ENCODE measurements at places on chromosomes 11 and 22. TPM values are rescaled to one million over a fixed set of nuclear protein-coding genes. Genes with fewer than 3 reads are reported as not detected.

- peak; percentile 78 for DNase-seq
- no peak overlapping the region for H3K27ac ChIP-seq
Measured at GRCh38 chr22:22195265-22196017, 49.1 kb upstream of the VPREB1 start.

- H3K4me3 ChIP-seq: no peak overlapping the region
- no peak overlapping the region for H3K27ac ChIP-seq
- no peak for DNase-seq
- H3K27me3 ChIP-seq: peaks cover 26% of the 10 kb centered on the region
- H3K36me3 ChIP-seq: no peaks in the 10 kb centered on the region
Measured at GRCh38 chr22:22851969-22852368, 35.6 kb upstream of the IGLL5 start.

DNA sequence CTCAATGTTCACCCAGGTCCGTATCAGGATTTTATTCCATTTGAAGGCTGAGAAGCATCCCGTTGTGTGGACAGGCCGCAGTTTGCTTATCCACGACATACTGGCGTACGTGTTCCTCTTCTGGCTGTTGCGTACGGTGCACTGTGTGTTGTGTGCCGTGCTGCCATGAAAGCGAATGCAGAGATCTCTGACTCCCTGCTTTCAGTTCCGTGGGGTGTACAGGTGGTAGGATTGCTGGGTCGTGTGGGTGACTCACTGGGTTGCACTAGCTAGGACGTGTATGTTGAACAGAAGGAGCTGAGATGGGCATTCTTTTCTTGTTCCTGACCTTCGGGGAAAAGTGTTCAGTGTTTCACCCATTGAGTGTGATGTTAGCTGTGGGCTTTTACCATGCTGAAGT lies 10.3 kb downstream of the SELENOO start:
- peaks cover 7% of the 10 kb centered on the region for H3K4me1 ChIP-seq
- peaks cover 15% of the 10 kb centered on the region for H3K36me3 ChIP-seq
- H3K27me3 ChIP-seq: no peaks in the 10 kb centered on the region
- DNase-seq: no peak

GRCh38 chr22:24416095-24416494 lies 11.3 kb upstream of the ADORA2A start:
- H3K4me1 ChIP-seq: no peaks in the 10 kb centered on the region
- H3K27me3 ChIP-seq: no peaks in the 10 kb centered on the region
- no peak overlapping the region for H3K4me3 ChIP-seq
- H3K27ac ChIP-seq: no peak overlapping the region
- DNase-seq: no peak

DNA sequence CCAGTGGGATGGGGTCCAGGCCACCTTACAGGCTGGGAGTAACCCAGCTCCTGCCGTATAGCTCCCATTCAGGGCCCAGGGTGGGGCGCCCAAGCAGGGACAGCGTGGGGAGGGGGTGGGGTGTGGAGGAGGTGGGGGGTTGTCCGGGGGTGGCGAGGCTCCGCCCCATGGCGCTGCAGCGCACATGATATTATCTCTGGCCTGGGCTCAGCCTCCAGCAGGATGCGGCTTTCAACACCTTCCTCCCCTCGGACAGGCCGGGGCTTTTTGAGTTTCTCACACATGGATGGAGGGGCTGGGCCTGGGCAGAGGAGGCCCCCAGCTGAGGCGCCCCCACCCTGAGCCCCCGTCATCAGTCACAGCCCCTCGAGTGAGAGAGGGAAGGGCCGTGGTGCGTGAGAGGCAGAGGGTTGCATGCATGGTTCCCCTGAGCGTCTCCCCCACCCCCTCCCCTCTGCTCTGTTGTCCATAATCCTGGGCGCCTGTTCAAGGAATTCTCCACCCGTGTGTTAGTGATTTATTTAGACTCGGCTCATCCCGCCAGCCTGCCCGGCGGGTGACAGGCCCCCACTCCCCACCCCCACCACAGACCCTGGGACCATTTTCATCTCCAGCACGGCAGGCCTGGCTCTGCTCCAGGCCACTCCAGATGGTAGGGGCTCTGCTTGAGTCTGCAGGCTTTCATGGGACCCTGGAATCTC lies 44.9 kb downstream of the WNT11 start:
- H3K27me3 ChIP-seq: no peaks in the 10 kb centered on the region
- no peaks in the 10 kb centered on the region for H3K36me3 ChIP-seq
- H3K4me1 ChIP-seq: peaks cover 2% of the 10 kb centered on the region
- no peak overlapping the region for H3K27ac ChIP-seq

DNA sequence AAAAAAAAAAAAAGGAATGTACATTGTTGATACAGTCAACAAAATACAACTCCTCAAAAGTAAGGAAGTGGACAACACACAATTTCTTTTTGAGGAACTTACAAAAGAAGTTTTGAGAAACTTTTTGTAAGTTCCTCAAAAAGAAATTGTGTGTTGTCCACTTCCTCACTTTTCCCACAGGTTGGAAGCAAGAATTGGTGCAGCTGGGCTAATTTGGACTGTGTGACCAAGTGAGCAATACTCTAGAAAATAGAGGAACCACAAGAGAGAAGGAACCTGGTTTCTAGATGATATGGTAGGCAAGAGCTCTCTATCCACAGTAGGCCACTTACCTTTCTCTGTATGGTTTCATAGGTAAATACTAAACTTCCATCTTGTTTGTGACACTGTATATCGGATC lies 1053.8 kb downstream of the LRRC4C start:
- H3K4me1 ChIP-seq: no peaks in the 10 kb centered on the region
- H3K4me3 ChIP-seq: no peak overlapping the region
- no peak overlapping the region for H3K27ac ChIP-seq
- DNase-seq: no peak
- H3K27me3 ChIP-seq: no peaks in the 10 kb centered on the region
- no peaks in the 10 kb centered on the region for H3K36me3 ChIP-seq

GRCh38 chr22:44274918-44275630 lies 37.7 kb downstream of the SHISAL1 start:
- no peak overlapping the region for H3K27ac ChIP-seq
- H3K36me3 ChIP-seq: no peaks in the 10 kb centered on the region
- peaks cover 20% of the 10 kb centered on the region for H3K27me3 ChIP-seq
- peaks cover 4% of the 10 kb centered on the region for H3K4me1 ChIP-seq
- no peak for DNase-seq

DNA sequence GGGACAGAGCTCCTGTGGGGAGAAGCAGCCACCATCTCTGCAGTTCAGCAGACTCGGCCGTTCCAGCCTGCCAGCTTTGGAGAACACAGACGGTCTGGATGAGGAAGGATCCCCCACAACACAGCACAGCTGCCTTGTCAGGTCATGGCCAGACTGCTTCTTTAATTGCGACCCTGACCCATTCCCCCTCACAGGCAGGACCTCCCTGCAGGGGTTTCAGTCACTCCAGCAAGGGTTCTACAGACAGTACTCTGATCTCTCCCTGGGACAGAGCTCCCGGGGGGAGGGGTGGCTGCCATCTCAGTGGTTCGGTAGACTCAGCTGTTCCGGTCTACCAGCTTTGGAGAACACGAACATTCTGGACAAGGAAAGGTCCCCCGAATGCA lies 173.5 kb downstream of the TTC28 start:
- no peak overlapping the region for H3K27ac ChIP-seq
- H3K4me1 ChIP-seq: no peaks in the 10 kb centered on the region
- H3K4me3 ChIP-seq: no peak overlapping the region
- peaks cover 27% of the 10 kb centered on the region for H3K27me3 ChIP-seq

- peaks cover 1% of the 10 kb centered on the region for H3K4me1 ChIP-seq
- no peak for DNase-seq
- no peak overlapping the region for H3K4me3 ChIP-seq
- H3K36me3 ChIP-seq: peaks cover 46% of the 10 kb centered on the region
- no peak overlapping the region for H3K27ac ChIP-seq
Measured at GRCh38 chr11:47285969-47286770, 16.2 kb downstream of the MADD start.

DNA sequence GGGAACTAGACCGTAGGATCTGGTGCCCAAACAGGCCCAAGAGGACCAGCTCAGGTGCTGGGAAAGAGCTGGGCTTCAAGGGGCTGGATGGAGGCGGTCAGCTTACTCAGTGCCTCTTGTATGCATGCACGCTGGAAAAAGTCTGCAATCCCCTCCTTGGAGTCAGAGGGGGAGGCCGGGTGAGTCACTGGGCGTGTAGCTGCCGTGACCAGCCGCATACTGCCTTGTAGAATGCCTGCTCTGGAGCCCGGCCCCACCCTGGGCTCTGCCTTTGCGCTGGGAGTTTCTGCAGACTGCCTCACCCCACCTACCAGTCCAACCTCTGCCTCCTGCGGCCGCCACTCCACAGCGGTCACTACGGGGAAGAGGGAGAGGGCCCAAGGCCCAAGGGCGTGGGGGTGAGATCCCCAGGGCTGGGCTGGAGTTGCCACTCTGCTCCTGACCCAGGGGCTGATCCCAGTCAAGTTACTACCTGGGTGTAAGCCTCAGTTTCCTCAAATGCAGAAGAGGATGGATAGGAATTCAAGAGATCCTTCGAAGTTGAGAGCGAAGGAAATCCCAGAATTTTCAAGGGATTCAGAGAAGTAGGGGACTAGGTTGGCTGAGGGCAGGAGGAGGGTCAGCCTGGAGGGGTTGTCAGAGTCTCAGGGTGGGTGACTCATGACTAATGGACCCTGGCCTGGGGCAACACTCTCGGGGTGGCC lies 4.2 kb downstream of the MRGPRF start:
- no peaks in the 10 kb centered on the region for H3K4me1 ChIP-seq
- no peak for DNase-seq
- H3K27ac ChIP-seq: no peak overlapping the region
- H3K4me3 ChIP-seq: no peak overlapping the region

ADM2 gene
- 6.7 TPM for total RNA-seq

IL10RA gene
- total RNA-seq: 304 TPM

MYO18B gene
- total RNA-seq: 3.4 TPM

NPTXR gene
- 5.9 TPM for total RNA-seq

MPZL3 gene
- total RNA-seq: 29.8 TPM

NRGN gene
- total RNA-seq: 4.0 TPM
